ENCODE measurements at places on chromosomes 2 and 18.

- DNase-seq, result no peak
- H3K4me3 ChIP-seq, result no peak overlapping the region
- H3K36me3 ChIP-seq, result no peaks in the 10 kb centered on the region
- H3K27ac ChIP-seq, result no peak overlapping the region
- H3K27me3 ChIP-seq, result no peaks in the 10 kb centered on the region
These were observed 17.5 kb upstream of the LONRF2 start for GRCh38 chr2:100339823-100340222.

- H3K27ac ChIP-seq, result no peak overlapping the region
- no peaks in the 10 kb centered on the region for H3K36me3 ChIP-seq
- DNase-seq, result no peak
- no peaks in the 10 kb centered on the region for H3K4me1 ChIP-seq
- H3K27me3 ChIP-seq, result no peaks in the 10 kb centered on the region
- no peak overlapping the region for H3K4me3 ChIP-seq
These were observed 3.7 kb upstream of the GAREM2 start for GRCh38 chr2:26169226-26169625.

GRCh38 chr18:60445341-60445740 is 72.8 kb upstream of the MC4R start:
- H3K27me3 ChIP-seq, result no peaks in the 10 kb centered on the region
- H3K4me3 ChIP-seq, result no peak overlapping the region
- H3K36me3 ChIP-seq, result no peaks in the 10 kb centered on the region
- H3K4me1 ChIP-seq, result no peaks in the 10 kb centered on the region
- no peak for DNase-seq

DNA sequence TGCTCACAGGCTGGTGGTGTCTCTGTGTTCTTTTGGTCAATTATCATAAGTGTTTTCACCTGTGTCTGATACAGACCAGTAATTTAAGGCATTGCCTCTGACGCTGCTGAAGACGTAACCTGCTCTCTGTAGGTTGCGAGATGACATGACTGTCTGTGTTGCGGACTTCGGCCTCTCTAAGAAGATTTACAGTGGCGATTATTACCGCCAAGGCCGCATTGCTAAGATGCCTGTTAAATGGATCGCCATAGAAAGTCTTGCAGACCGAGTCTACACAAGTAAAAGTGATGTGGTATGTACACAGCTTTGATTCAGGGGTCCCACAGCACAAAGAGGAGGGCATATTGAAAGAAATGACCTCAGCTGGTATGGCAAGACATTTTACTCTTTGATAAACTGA is 33.8 kb upstream of the TMEM87B start:
- no peak overlapping the region for H3K27ac ChIP-seq
- no peak overlapping the region for H3K4me3 ChIP-seq
- no peaks in the 10 kb centered on the region for H3K4me1 ChIP-seq

DNA sequence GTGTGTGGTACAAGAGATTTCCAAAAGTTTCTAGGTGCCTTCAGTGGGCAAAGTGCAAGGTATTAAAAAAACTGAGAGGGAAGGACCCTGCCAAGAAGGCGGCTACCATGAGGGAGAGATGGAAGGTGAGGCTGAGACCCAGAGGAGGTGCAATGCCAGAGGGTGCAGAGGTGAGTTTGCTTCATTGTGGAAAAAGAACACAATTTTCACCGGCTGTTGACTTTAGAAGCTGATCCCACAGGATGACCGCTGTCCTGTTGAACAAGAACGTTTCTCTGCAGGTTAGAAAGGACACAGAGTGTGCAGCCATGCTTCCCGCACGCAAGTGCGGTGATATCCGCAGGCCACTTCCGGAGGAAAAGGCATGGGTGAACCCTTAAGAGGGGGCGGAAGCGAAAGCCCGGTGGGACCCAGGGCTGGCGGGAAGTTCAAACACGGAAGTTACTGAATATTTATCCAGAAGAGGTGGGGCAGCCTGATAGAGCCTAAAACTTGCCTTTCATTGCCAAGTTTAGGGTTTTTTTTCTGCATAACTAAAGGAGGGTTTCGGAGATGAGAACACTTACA is 16.6 kb downstream of the SP110 start:
- no peaks in the 10 kb centered on the region for H3K27me3 ChIP-seq
- no peak for DNase-seq
- H3K36me3 ChIP-seq, result peaks cover 45% of the 10 kb centered on the region

DNA sequence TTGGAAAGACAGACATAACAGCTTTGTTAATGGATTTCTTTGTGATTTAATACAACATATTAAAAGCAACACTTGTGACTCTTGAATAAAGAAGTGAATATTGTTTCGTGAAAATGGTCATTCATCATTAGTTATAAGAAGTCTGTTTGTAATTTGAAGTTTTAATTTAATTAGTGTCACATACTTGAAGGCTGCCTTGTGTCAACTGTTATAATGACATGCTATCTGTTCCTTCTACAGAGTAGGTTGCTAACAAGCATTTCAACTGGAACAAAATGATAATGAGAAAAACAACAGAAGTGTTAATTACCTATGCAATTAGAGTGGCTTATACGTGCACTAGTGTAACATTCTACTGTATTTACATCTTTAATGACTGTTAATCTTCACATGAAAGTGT is 624.7 kb downstream of the LRP1B start:
- H3K4me1 ChIP-seq, result no peaks in the 10 kb centered on the region
- no peaks in the 10 kb centered on the region for H3K27me3 ChIP-seq
- no peak overlapping the region for H3K27ac ChIP-seq
- no peaks in the 10 kb centered on the region for H3K36me3 ChIP-seq
- no peak for DNase-seq

DNA sequence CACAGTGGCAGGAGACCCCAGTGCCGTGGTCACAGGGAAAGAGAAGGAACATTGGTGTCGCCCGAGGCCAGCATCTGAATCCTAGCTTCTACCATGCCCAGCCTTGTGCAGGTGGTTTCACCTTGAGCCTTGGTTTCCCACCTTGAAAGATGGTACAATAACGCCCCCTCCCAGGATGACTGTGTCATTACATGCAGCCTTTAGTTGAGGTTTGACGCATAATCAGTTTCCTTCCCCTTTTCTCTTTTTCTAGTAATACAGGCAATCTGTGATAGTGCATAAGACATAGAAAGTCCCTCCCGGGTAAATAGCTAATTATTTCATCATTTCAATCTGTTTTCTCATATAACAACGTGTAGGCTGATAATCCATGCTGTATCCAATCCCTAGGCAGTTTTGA is 29.8 kb upstream of the ZNF407 start:
- H3K4me3 ChIP-seq, result no peak overlapping the region
- no peaks in the 10 kb centered on the region for H3K36me3 ChIP-seq
- no peaks in the 10 kb centered on the region for H3K27me3 ChIP-seq
- no peaks in the 10 kb centered on the region for H3K4me1 ChIP-seq
- H3K27ac ChIP-seq, result no peak overlapping the region
- DNase-seq, result no peak

GRCh38 chr2:72681016-72681995 is 144.5 kb downstream of the EXOC6B start:
- DNase-seq, result no peak
- H3K27ac ChIP-seq, result no peak overlapping the region
- H3K4me1 ChIP-seq, result no peaks in the 10 kb centered on the region

GRCh38 chr2:186950694-186951093 is 101.7 kb upstream of the ZSWIM2 start:
- H3K36me3 ChIP-seq, result no peaks in the 10 kb centered on the region
- DNase-seq, result no peak
- no peaks in the 10 kb centered on the region for H3K4me1 ChIP-seq
- H3K27me3 ChIP-seq, result no peaks in the 10 kb centered on the region
- no peak overlapping the region for H3K27ac ChIP-seq

DNA sequence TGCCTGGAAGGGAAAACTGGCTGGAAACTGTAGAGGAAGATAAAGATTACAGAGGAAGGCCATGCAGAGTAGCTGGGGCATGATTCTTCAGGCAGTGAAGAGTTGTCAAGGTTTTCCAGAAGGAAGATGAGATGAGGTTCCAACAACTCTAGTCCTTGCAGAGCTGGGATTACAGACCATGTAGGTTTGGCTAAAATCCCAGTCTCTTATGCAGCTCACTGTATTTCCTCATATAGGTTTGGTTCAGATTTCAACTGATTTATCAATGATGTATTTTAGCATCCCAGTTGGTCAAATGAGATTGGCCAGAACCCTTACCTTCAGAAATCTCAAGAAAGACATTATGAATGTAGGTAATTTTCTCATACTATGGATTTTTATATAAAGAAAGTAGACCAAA is 16.4 kb downstream of the FAP start:
- no peaks in the 10 kb centered on the region for H3K4me1 ChIP-seq
- H3K27ac ChIP-seq, result no peak overlapping the region
- no peak for DNase-seq
- no peaks in the 10 kb centered on the region for H3K27me3 ChIP-seq

DNA sequence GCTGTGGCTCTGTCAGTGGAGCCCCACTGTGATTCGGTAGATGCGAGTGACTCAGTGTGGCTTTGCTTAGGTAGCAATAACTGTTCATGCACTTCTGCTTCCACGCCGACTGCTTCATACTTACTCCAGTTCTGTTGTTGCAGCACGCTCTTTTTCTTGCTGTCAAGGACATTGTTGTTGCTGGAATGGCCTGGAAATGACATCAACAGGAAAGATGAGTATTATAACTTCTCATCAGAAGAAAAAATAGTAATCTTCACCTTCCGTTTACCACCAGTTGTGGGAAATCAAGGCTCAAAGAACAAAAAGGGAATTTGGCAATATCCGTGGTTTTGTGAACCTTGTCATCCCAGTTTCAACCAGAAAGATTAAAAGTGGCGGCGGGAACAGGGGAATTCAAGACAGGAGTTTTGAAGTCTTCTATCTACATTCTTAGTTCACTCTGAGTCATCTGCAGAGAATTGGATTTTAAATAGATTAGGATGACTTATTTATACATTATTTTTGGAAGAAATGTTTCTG is 8.3 kb downstream of the TM4SF20 start:
- no peaks in the 10 kb centered on the region for H3K27me3 ChIP-seq
- no peaks in the 10 kb centered on the region for H3K4me1 ChIP-seq
- no peaks in the 10 kb centered on the region for H3K36me3 ChIP-seq
- no peak for DNase-seq
- no peak overlapping the region for H3K27ac ChIP-seq

DNA sequence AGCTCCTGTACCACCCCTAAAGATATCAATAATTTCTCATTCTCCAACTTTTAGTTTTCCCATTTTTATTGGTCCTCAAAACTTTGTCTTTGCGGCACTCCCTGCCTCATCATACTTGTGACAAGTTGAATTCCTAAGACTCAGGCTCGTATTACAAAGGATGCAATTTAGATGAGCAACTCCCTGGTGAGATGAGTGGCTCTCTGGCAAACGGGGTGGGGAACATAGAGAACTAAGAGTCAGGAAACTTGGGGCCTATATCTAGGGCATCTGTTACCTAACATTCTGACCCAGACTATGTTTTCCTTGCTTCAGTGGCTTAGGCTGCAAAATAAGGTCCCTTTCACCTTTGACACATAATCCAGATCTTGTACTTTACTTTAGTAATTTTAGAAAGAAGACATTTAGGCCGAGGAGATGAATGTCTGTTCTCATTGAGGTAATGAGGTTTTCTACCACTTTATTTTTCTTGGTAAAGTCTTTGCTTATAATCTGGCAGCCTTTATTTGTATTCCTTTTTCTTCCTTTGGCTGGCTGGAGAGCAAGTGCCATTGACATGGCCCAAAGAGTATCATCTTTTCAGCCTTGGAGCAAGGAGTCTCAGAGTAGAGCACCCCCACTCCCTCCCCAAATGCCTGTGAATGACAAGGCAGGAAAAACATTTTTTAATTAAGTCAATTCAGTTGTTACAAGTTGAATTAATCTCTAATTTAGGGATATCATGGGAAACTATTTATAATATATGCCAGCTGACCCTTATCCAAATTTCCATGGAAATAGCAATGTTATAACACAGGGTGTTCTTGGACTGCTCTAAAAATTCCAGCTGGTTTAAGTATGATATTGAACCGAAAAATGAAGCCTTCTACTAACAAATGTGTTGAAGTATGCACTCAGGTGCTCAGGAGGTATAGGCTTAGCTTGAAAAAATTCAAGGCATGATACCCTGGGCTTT is 15.2 kb downstream of the TSPYL6 start:
- H3K36me3 ChIP-seq, result no peaks in the 10 kb centered on the region
- no peaks in the 10 kb centered on the region for H3K4me1 ChIP-seq
- DNase-seq, result no peak

Measured in naive thymus-derived CD4-positive, alpha-beta T cell (primary cell).